ENCODE measurements at places on chromosomes 1 and 21.

- no peak for DNase-seq
Observed at GRCh38 chr21:38134084-38134873, 122.5 kb upstream of the KCNJ15 start.

DNA sequence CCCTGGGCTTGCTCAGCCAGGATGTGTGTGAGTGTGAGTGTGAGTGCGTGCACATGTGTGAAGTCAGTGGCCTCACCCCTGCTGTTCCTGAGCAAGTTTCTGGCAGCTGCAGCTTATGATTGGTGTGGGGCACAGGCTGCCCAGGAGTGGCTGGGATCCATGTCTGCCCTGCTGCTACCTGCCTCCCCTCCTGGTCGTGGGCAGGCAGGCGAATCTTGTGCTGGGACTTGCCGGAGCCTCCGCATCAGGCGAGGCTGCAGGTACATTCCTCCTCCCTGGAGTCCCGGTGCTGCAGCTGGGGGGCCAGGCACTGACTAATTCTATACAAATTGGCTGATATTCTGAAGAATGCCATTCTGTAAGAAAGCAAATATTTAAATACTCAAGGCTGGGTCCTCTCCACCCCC, 85.6 kb upstream of the WNT4 start:
- no peak for DNase-seq

DNA sequence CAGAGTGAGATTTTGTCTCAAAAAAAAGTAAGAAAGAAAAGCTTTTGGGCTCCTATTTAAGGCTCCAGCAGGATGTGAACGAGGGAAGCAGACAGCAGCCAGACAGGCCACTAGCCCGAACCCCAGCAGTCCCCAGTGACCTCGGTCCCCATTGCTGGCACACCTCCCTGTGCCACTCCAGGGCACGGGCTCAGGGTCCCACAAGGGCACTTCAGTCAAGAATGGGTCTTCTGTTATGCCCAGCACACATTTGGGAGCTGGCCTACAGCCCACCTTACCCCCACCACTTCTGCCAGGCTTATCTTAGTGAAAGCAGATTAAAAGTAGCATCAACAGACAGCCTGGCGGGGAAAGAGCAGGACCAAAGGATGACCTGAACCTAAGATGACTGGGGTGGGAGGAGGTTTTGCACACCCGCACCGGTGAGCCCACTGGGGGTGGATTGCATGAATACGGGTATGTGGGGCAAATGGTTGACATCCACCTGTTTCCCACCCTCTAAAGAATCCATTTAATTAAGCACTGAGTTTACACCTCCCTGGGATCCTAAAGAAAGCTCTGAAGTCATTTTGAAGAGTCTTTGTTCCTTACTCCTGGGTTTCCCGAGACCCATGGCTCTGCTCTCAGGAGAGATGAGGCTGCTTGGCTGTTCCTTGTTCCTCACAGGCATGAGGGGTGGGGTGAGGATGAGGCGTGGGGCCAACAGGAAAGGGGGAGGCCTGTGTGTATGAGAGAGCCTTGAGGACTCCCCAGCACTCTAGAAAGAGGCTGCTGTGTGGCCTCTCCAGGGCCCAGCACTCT, 4.7 kb downstream of the CHI3L1 start:
- DNase-seq: no peak

- no peak for DNase-seq
Observed at GRCh38 chr1:33714421-33714820, 149.5 kb upstream of the HMGB4 start.

- no peak for DNase-seq
Observed at GRCh38 chr1:113760102-113761080, 1.1 kb upstream of the PHTF1 start.

DNA sequence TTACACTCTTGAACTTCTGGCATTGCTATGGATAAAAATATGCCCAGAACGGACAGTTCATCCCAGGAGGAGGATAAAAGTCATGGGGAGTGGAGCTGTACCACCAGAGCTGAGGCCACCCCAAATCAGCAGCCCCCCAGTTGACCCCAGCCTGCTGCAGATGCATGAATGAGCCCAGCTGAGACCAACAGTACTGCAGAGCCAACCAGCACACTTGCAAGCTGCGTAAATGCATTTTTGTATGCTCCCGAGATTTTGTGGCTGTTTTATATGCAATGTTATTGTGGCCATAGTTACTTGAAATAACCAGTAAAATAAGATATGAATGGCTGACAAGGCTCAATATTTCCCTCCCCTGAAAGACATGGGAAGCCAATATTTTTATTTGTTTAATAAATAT, 264.6 kb downstream of the DUSP10 start:
- DNase-seq: no peak

GRCh38 chr21:38861056-38861455, 55.3 kb downstream of the ETS2 start:
- DNase-seq: no peak

DNA sequence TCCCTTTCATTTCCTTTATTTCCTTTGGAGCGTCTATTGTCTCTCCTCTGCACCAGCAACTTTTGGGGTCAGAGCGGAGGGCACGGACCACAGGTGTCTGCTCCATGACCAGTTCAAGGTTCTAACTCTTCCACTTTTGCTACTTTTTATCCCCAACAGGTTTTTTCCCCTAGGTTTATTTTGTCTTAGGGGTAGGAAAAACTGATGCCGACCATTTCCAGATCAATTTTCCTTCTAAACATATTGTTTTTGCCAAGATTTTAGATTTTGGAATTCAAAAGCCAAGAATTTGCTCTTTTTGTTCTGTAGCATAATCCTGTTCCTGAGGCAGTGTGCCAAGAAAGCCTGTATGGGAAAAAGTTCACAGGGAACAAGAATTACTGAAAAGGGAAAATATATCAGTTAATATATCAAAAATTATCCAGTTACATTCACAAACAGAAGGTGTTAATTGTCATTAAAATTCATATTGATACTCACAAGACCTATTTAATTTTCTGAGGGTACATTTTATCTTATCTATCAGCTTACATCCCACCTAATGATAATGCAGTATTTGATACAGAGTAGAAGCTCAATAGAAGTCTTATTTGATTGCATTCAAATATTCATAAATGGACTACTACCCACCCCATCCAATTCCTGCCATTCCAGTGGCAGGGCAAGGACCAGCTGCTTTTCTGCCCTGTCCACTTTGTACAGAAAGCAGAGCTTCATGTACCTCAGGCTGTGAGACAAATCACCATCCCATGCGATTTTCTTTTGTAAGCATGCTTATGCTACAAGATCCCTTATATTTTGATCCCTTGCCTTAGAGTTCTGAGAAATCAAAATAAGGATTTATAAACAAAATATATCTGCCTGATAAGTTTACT, 31.2 kb downstream of the TSEN15 start:
- DNase-seq: no peak

- DNase-seq: no peak
Observed at GRCh38 chr1:203742436-203742835, 22.5 kb upstream of the LAX1 start.

DNA sequence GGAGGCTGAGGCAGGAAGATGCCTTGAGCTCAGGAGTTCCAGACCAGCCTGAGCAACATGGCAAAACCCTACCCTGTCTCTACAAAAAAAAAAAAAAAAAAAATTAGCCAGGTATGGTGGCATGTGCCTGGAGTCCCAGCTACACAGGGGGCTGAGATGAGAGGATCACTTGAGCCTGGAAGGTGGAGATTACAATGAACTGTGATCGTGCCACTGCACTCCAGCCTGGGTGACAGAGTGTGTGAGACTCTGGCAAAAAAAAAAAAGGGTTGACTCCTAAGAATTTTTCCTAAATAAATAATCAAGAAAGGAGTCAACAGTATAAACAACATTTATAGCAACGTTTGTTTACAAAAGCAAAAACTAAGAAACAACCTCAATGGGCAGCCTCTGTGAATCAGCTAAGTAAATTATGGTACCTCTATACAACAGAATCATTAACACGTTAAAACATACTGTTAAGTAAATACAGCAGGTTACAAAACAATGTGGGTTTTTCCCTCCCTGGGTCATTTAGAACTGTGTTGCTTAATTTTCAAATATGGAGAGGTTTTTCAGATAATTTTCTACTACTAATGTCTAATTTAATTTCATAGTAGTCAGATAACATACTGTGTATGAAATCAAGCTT, 56.8 kb downstream of the SLC30A10 start:
- DNase-seq: no peak

- DNase-seq: no peak
Observed at GRCh38 chr1:43421396-43421795, 31.7 kb downstream of the SZT2 start.

DNA sequence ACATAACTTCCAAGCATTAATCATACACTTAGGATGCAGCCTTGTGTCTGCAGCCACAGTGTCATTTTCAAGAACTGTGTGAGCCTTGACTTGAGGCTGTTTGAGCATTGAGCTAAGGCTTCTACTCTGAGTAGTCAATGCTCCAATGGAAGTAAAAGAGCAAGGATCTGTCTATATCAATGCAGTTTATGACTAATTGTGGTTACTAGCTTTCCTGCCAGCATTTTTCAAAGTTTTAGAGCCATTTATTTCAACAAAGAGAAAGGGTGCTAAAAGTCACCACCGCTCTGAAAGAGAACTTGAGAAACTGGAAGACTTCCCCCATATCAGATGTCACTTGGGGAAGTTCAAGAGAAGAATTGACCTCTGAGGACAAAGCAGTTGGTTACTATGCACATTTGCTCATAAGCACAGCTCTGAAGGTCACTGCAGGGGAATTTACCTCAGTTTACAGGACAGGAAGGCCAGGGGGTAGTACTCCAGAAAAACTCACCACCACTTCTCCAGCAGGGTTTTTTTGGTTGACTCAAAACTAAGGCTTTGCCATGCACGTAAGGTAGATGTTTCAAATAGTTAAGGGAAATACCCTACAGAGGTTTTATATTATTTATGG, 24.5 kb upstream of the RGS1 start:
- peak; percentile 88 for DNase-seq

- DNase-seq: no peak
Observed at GRCh38 chr1:67690018-67690363, 5.0 kb downstream of the GADD45A start.

- DNase-seq: no peak
Observed at GRCh38 chr21:18449605-18450550, 46.3 kb upstream of the TMPRSS15 start.

DNA sequence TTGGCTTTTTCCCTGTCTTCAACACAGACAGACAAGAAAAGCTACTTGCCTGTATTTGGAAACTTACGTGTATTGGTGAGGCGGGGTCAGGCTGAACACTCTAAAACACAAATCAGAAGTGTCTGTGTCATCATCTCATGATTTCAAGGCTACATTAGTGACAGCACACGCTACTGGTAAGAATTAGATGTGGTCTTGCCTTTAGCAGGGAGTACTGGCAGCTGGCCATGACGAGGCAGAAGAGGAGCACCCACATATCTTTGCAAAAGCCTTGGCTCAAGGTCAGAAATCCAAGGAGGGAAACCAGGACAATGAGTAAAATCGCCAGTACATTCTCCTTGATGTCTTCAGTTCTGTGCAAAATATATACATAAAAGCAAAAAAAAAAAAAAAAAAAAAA, 77.7 kb downstream of the PCNX2 start:
- no peak for DNase-seq

- no peak for DNase-seq
Observed at GRCh38 chr1:58783090-58783992, 506 bp downstream of the JUN start.

GRCh38 chr1:112429749-112430148, 33.7 kb downstream of the CTTNBP2NL start:
- DNase-seq: no peak

DNA sequence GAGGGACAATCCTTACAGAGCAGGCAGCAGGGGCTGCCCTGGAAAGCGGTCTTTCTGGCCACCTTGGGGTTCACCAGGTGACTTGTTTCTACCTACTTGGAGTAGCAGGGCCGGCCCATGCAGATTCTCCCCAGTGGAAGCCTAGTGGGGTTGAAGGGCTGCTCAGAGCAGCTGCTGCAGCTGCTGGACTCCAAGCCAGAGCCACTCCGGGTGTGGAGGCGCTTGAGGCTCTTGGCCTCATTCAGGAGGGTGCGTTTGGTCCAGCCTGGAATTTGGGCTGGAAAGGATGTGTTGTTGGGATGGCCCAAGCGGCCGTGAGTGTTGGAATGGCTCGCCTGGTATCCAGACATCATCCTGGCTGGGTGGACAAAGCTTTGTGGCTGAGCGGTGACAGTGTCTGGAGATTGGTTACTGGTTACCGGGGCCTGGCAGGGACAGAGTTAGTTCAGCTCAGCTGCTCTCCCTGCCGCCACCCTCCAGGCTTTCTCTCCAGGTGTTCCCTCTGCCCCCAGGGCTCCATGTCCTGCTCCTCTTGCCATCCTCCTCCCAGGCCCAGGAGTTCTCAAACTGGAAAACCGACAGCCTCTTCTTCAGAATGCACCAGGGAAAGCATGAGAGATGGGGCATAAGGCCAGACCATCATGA, 14.2 kb upstream of the HSPG2 start:
- DNase-seq: no peak

DNA sequence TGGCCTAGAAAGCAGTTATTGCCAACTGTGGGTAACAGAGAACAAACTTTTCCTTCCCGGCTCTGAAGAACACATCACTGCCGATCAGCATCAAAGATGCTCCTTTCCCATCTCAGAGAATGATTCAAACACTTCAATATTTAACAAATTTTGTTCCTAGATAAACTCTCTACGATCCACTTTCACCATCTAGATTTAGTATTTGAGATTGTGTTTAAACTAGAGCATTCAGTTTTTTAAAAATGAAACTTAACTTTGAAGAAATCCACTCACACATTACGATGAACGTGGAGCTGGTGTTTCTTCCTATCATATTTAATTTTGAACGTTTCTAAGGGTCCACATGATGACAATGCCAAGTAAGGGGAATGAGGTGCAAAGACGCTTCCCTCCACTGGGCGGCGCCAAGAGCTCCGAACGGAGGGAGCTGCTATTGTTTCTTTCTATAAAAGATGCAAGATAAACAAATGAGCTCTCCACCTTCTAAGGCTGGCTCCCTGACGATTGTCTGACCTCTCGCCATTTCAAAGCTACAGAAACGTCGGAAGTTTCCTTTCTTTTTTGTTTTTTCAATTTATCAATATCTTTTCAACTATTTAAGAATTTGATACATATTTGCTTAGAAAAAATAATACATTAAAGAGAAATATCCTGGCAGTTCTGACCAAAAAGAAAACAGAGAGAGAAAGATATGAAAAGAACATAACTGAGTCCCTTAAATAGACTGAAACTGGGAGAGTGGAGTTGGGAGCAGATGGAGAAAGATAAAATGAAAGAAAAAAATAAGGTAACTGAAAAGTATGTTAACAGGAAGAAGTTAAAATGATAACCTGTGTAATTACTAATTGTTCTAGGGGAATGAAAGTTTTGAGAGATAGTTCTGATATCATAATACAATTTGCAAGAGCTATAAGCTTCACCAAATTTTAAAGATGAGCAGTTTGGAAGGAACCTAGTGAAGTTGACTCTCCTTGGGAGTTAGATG, 4.4 kb upstream of the BARHL2 start:
- no peak for DNase-seq
